ENCODE measurements at places on chromosomes 1 and 21. TPM values are rescaled to one million over a fixed set of nuclear protein-coding genes. Genes with fewer than 3 reads are reported as not detected.

Gene PRDM16
- total RNA-seq, result not detected

Gene HAO2
- not detected for total RNA-seq

Gene COL9A2
- 2.8 TPM for total RNA-seq

Gene RNF223
- total RNA-seq, result not detected

Gene C1orf116
- not detected for total RNA-seq

Gene SUCO
- total RNA-seq, result 44.1 TPM

Gene SPRR2A
- not detected for total RNA-seq

Gene TRPM2
- total RNA-seq, result 0.99 TPM

Gene ORC1
- 20.2 TPM for total RNA-seq

Gene RGS8
- total RNA-seq, result not detected

Gene CDC20
- 274 TPM for total RNA-seq

Gene TAS1R1
- total RNA-seq, result not detected

Gene CYP4Z1
- total RNA-seq, result not detected

DNA sequence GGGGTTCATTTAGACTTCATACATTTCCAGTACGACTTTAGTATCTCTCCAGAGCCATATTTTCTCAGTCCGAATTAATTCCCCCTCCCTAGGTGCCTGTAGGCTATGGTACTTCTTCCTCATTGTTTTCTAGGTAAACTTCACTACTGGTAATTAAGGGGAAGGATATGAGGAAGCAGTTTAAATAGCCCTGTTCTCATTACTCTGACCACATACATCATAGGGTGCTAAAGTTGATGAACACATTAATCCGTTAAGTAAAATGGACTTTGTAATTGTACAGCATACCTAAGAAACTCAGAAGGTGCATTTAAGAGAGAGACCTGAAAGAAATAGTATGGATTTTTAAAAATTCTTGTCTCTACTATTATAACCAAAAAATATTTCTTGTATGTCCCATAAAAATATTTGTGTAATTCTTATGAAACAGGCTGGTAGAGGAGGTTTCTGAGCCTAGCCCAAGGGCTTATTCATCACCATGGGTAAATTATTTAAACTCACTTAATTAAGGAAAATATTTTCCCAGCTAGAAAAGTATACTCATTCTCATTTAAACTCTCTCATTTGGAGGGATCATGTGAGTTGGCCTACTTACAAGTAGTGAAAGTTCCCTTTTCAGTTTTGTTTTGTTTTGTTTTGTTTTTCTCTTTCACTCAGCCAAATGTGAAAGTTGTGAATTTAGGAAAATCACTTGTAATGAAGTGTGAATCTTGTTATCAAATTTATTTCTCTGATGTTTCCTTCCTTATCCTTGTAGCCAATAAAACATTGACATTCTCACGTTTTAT is 2.0 kb downstream of the PRMT6 start:
- no peak for DNase-seq

- DNase-seq, result peak; percentile 41
Measured at GRCh38 chr1:84720221-84720780, 30.0 kb upstream of the SSX2IP start.

- no peak for DNase-seq
Measured at GRCh38 chr1:154902938-154903566, 33.0 kb upstream of the KCNN3 start.

- DNase-seq, result no peak
Measured at GRCh38 chr1:209412036-209412435, 171.5 kb upstream of the CAMK1G start.

DNA sequence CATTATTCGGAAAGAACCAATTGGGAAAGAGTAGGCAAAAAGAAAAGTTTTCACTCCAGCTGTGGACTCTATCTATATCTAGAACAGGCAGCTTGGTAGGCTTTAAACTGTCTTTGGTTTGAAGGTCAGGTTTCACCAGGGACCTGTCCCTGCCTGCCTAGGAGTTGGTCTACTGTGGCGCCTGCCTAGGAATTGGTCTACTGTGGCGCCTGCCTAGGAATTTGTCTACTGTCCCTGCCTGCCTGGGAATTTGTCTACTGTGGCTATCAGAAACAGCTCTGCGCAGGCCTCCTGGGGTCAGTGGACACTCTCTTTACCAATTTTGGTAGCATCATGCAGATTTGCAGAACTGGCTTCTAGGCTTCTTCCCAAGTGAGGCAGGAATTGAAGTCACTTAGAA is 13.8 kb downstream of the USP25 start:
- DNase-seq, result no peak

GRCh38 chr1:159944623-159945455 is 574 bp downstream of the IGSF9 start:
- no peak for DNase-seq

GRCh38 chr1:207328908-207329440 is 7.5 kb downstream of the CD55 start:
- DNase-seq, result no peak

DNA sequence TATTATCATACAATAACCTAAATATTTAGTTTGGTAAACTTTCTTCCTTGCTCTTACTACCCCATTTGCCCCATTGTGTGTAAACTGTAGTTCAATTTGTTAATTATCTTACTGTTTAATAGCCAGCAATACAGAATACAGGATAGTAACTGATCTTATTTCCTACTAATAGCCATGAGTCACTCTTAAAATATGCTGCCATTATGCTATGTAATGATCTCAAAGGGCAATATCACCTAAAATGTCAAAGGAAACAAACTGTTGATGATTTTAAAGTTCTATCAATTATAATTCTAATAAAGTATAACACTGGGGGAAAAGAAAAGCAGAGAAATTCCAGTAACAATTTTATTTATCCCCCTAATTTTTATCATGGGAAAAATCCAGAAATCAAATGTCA is 4.3 kb downstream of the SLC30A1 start:
- DNase-seq, result no peak

GRCh38 chr1:56627019-56627635 is 18.0 kb upstream of the PRKAA2 start:
- no peak for DNase-seq

DNA sequence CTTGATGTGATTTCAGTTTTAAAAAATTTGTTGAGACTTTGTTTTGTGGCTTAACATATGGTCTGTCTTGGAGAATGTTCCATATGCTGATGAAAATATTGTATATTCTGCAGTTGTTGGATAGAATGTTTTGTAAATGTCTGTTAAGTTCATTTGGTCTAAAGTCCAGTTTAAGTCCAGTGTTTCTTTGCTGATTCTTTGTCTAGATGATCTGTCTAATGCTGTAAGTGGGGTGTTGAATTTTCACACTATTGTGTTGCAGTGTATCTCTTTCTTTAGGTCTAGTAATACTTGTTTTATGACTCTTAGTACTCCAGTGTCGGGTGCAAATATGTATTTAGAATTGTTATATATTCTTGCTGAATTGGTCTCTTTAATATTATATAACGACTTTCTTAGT is 10.9 kb upstream of the MPC2 start:
- DNase-seq, result no peak

- peak; percentile 92 for DNase-seq
Measured at GRCh38 chr1:78619803-78620579, at the start of gene IFI44L. Gene IFI44L, plus strand, starts transcription at chr1:78620448. Its CDS starts 7,468 bp downstream, at chr1:78627916.

- DNase-seq, result peak; percentile 1
Measured at GRCh38 chr1:189424746-189425331, 1052.8 kb downstream of the BRINP3 start.

DNA sequence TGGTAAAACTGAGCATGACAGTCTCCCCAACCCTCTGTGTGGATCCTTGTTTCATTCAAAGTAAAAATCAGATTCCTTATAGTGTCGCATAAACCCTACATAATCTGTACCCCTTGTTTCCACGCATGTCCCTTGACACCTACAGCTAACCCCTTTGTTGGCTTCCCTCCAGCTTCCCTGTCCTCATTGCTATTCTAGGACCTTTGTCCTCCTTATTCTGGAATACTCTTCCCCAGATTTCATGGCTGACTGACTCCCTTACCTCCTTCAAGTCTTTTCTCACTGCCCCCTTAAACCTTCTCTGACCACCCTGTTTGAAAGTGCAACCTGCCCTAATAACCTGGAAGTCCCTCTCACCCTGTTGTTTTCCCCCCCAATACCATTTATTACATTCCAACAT is 4.0 kb downstream of the RNF11 start:
- DNase-seq, result no peak

- DNase-seq, result no peak
Measured at GRCh38 chr1:164605254-164606091, 46.5 kb downstream of the PBX1 start.

DNA sequence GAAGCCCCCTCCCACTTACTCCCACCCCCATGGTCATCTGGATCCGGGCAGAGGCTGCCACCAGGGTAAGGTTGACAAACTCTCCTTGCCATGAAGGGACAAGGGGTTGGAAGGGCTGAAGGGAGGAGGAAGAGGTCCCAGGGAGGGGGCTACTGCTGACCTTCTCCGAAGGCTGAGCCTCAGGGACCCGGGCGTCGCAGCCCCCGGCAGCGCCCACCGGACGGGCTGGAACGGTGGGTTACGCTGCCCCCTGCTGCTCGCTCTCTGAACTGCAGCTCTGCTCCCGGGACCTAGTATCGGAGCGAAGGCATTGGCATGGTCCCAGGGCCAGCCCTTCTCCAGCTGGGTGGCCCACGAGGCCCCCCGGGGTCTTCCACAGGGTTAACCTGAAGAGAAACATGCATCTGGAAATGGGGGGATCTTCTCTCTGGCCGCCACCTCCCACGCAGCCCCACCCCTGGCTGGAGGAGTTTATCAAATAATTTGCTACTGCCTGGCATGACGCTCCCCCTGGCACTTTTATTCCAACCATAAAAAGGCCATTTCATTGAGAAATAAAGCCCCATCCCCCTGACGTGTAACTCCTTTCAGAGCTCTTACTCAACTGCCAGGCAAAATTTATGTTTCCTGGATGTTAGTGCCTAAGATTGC is 70.4 kb upstream of the TARDBP start:
- peak; percentile 29 for DNase-seq

GRCh38 chr1:214954617-214954949 is 128.0 kb upstream of the KCNK2 start:
- no peak for DNase-seq

GRCh38 chr1:232943679-232944252 is 6.6 kb upstream of the NTPCR start:
- DNase-seq, result no peak

DNA sequence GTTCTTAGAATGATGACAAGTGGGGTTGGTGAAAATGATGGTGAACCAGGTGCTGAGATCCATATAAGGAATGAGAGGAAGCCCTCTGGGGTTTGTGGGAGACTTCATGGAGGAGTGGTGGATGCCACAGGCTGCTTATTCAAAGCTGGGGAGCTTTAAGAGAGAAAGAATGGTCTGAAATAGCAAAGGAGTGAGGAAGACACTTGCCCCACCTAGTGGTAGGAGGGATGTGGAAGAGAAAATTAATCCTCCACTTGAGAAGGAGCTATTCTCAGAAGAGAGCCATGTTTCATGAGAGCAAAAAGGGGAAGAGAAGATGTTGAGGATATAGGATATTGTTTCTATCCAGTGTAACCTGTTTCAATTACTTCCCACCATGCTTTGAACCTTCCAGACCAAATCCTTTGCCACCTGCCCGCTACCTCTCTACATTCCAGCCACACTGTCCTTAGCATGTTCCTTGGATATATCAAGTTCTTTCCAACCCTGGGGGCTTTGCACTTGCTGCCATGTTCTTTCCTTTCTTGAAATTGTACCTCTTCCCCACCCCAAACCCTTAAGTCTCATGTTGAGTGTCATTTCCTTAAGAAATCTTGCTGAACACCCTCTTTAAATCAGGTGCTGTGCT is 19.6 kb upstream of the ZNF648 start:
- peak; percentile 40 for DNase-seq

GRCh38 chr1:160706526-160707235 is 4.9 kb downstream of the CD48 start:
- no peak for DNase-seq

GRCh38 chr1:89632657-89633247 is at the start of gene LRRC8C:
Gene LRRC8C, plus strand, starts transcription at chr1:89633120. Its CDS starts 53,354 bp downstream, at chr1:89686474.
- peak; percentile 61 for DNase-seq

GRCh38 chr1:45306319-45306718 is 20.4 kb upstream of the HPDL start:
- DNase-seq, result peak; percentile 38

DNA sequence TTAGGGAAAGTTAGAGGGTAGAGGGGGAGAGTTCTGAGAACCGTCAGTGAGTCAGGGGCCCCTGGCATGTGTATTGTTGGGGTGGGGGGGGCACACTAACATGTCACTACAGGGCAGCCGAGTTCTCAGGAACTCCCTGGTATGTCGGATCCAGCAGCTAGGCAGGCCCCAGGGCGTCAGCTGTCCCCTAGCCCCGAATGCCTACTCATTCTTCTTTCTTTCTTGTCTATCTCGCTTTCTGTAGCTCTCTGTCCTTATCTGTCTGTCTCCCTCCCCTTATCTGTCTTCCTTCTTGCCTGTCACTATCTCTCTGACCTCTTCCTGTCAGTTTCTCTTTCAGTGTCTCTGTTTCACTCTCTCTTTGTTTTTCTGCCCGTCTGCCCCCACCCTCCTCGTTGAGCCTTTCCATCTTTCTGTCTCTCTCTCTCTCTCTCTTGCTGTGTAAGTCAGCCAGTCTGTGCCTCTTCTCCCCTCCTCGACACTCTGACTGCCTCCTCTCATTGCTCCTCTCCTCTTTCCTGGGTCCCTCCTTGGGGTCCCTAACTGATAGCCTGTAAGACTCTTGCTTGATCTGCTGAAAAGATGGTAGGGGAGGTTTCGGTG is 2.4 kb downstream of the NTRK1 start:
- DNase-seq, result no peak

GRCh38 chr1:221069178-221069903 is 190.1 kb downstream of the HLX start:
- DNase-seq, result no peak

- no peak for DNase-seq
Measured at GRCh38 chr1:227768125-227768439, 32.8 kb downstream of the SNAP47 start.

DNA sequence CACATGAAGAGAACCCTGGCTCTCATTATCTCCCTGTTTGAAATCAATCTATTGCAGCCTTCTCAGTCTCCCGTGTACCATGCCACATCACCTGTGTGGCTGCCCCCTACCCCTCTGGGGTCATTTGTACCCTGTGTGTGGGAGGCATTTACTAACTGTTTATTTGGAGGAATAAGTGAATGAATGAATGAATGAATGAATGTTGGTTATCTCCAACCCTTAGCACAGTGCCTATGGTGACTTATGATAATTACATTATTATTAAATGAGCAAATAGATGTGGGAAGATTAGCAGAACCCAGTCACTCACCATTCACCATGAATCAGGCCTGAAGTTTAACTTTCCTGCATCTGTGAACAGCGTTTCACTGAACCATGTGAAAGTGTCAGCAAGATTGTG is 560.8 kb downstream of the MATN1 start:
- no peak for DNase-seq

- DNase-seq, result no peak
Measured at GRCh38 chr1:102852613-102853012, 255.7 kb downstream of the COL11A1 start.

DNA sequence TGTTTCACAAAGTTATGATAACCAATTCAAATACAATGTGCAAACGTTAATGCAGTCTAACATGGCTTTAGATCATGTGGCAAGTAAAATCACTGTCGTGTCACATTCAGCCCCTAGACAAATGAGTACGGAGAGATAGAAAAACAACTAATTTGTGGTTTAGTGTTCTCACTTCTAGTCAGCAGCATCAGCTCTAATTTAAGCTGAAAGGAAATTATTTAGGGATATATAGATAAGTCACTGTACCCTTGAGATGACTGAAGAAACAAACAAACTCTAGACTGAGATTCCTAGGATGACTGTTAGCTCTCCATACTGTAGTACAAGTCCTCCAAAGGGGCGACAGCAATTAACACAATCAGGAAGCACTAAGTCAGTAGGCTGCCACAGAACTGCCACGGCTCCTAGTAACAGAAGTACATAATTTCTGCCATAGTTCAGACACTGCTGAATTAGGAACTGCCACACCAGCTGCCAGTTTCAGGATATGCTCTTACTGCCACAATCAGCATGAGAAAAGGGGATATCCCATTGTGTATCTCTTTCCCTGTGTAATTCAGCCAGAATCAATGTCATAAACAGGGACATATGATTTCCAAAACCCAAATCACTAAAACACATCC is 150.4 kb upstream of the NEGR1 start:
- DNase-seq, result no peak
